ENCODE measurements at places on chromosomes 11 and 22.

GRCh38 chr11:93188726-93189125 lies 9.1 kb downstream of the SLC36A4 start:
- no peak for DNase-seq

GRCh38 chr11:121808096-121808495 lies 307.9 kb downstream of the BLID start:
- no peak for DNase-seq

DNA sequence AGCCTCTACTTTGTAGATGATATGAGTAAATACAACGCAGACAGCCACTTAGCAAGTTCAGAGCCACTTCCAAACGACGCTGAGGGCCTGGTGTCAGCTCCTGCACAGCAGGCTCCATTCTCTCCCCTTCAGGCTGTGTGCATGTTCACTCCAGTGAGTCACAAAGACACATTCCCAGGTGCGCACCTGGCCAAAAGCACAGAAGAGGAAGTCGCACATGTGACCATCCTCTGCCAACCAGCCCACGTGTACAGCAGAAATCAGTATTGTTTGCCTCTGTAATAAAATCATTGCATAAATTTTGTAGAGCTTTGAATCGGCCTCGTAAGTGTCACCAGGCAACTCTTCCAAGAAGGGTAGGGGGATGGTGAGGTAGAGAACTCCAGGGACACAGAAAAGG lies 19.5 kb upstream of the TPH1 start:
- no peak for DNase-seq

- DNase-seq, result no peak
Observed at GRCh38 chr11:73070653-73071052, 71.5 kb downstream of the FCHSD2 start.

DNA sequence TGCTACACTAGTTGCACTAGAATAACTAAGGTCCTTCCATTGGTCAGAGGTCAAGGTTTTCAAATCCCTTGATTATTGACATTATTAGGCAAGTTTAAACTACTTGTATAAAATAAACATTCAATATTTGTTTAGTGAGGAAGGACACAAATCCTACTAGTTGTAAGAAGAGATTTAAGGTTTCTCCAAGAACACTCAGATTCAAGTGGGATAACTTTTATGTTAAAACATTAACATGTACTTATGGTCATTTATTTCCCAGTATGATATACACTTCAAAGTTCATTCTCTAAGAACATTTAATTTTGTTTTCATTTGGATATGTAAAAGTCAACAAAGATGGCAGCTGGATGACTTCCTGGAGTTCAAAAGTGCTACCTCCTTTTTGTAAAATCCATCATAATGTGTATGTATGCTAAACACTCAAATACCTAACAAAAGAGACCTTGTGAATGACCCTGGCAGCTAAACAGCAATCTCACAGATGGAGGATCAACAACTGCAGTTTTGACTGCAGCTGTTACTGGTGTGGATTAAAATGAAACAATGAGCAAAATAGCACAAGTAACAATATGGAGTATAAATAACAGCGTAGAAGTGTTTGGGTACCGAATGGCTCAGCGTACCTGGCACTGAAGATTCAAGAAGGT lies 1.5 kb downstream of the CCDC90B start:
- no peak for DNase-seq

DNA sequence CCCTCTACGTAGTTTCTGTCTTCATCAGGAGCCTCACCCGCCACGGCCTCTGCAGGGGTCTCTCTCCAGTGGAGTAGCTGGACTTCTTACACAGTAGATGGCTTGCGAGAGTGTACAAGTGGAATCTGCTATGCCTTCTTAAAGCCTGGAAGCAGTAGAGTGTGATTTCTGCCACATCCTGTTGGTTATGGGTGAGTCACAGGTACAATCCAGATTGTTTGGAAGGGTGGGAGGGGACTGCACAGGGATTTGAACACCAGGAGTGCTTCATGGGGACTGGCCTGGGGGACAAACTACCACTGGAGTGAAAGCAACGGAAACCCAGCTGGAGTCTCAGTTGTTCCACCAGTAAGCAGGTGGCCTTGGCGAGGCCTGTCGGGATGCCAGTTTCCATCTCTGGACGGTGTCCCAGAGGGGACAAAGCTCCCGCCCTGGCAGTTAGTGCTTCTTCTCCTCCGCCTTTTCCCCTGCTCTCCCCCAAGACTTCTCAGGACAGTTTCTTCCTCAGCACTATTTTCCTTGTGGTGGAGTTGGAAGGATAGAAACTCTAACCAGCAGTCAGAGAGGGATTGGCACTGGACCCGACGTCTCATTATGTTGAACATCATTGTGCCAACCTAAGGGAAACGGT lies 85.0 kb upstream of the RCN1 start:
- DNase-seq, result no peak

DNA sequence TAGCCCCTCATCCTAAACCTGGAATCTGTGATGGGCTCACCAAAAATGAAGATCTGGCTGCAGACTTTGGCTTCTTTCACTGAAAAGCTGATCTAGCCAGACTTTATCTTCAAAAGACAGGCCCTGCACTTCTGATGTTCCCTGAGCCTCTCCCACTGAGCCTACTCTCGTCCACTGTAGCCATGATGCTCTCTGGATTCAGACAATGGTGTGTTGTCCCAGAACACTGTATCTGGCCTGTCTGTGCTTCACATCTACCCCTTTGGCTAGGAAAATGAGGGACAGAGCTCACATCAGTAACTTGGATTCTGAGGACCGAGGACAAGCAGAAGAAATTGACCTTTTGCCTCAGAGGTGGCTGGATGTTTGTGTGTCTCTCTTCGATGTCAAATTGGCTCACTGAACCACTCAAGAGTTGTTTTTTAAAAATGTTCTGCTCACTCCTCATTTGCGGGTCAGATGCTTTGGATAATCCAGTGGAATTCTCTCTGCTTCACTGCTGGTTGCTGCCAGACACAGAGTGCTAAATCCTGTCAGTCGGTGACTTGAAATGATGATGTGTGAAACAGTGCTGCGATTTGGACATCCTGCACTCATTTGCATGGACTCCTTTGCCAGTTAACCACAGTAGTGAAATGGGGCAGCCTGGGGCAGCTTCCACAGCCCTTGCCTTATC lies 67.5 kb downstream of the ARFGAP2 start:
- no peak for DNase-seq

All from activated naive CD4-positive, alpha-beta T cell treated with Interleukin-2 at 50 U/mL for 16 hours (primary cell).